Memory B cell (primary cell): ENCODE measurements at places on chromosomes 5 and 9.

DNA sequence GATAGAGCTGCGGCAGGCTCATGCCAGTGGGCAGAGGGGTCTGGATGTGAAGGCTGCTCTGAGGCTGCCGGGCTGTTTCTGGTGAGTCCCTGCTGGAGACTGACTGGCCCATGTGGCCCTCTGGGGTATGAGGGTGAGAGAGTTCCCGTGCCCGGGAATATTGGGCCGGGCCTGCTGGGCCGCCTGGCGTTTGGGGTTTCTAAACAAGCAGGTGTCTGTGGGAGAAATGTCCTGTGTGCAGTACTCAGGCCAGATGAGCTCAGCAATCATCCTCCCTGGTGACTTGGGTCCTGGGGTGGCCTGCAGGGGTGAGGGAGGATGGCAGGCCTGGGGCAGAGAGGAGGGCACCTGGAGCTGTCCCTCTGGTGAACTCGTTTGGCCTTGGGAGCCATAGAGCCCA lies 74.9 kb downstream of the MACROH2A1 start:
- no peak for DNase-seq

- DNase-seq = no peak
These were observed 657.2 kb downstream of the TLE1 start for GRCh38 chr9:81032030-81032572.

- DNase-seq = no peak
These were observed 66.9 kb downstream of the SLC44A1 start for GRCh38 chr9:105311306-105311705.

GRCh38 chr9:25677301-25678146 lies 720 bp downstream of the TUSC1 start:
- no peak for DNase-seq

DNA sequence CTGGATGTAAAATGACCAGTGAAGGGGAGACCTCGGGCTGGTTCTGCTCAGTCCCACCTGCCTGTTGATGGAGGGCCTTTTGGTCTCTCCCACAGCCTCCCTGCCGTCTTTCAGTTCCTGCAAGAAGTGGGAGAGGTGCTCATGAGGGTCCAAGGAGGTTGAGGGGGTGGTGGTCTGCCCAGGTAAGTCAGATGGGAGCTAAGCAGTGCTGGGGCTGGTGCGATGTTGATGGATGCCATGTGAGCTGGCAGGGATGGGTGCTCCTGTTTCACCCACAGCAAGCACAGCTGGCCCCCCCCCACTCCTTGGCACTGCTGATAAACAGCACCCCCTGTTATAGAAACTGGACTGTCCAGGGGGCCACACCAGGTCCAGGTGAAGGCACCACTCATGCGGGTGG lies 145.6 kb downstream of the NSG2 start:
- no peak for DNase-seq

DNA sequence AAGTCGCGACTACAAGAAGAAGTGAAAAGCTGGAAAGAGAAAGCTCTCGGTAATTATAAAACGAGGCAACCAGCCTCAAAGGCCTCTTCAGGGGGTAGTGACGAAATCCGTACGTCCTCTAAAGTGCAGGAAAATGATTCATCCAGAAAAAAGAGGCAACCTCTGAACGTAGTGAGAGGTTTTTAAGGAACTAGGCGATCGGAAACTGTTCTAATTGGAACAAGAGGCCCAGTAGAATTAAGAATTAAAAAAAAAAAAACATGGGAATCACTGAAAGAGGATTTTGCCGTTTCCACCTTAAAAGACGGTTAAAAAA lies 1.0 kb downstream of the CSNK1A1 start:
- no peak for DNase-seq

GRCh38 chr5:6760686-6761085 lies 47.5 kb downstream of the TENT4A start:
- no peak for DNase-seq

- no peak for DNase-seq
These were observed 32.4 kb downstream of the TLE1 start for GRCh38 chr9:81656871-81657337.

DNA sequence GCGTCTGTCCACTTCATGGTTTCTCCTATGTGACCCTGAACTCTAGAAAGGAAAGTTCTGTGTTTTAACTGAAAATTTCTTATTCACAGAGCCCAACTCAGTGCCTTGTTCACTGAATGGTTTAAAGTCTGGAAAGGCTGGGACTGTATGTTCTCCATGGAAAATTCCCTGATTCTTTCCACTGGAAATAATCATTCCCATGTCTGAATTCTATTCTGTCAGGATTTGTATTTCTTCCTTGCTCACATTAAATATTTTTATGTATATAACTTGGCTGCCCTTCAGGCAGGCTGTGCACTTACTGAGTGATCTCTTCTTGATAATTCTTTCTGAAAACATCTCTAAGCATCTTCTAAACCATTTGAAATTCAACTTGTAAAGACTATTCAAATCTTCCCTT lies 1126.9 kb upstream of the DMAC1 start:
- DNase-seq = no peak

DNA sequence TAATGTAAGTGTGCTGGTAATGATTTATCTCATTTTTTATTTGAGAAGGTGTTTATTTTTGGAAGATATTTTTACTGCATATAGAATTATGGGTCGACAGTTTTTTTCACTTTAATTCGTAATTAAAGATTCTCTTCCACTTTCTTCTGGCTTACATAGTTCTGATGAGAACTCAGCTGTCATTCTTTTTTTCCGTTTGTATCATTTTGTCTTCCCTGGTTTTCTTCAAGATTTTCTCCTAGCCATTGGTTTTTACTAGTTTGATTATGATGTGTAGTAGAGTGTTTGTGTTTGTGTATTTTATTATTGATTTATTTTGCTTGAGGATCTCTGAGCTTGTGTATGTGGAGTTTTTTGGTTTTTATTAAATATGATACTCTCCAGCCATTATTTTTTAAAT lies 21.7 kb downstream of the SLF1 start:
- DNase-seq = no peak

GRCh38 chr9:26813247-26813646 lies 79.4 kb downstream of the CAAP1 start:
- no peak for DNase-seq

DNA sequence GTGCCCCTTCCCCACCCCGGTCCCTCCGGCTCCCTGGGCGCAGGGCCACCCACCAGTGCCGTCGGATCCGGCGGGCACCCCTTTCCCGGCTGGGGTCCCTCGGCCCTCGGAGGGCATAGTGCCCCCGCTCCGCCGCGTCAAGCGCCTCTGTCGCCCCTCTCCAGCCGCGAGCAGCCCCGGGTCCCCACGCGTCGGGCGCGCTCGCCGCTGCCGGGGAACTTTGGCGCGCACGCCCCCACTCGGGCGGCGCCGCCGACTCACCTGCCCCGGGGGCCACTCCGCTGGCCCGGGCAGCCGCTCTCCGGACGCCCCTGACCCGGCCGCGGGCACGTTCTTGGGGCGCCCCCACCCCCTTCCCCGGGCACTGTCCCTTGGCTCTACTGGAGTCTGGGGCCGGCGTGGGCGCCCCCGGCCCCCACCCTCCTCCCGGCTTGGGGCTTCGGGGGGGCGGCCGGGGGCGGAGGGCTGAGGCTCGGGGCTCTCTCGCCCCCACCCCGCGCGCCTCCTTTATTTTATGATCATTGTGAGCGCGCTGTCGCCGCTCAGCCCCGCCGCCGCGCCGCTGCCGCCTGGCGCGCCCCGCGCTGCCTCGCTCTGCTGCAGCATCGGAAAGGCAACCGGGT lies 1.1 kb upstream of the FAM78A start:
- no peak for DNase-seq

- no peak for DNase-seq
These were observed 11.2 kb upstream of the CACFD1 start for GRCh38 chr9:133448487-133448972.

DNA sequence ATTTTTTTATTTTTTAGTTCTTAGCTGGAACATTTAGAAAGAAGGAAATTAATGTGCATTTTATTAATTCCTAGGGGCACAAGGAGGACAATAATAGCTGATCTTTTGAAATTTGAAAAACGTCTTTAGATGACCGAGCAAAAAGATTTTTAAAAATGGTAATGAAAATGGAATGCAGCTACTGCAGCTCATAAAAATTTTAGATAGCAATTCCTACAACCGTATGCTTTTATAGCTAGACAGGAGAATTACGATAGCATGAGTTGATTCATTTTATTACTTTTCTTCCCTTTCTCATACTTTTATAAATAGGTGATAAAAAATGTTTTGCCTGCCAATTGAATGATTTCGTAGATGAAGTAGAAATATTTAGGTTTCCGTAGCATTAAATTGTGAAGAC lies 13.7 kb upstream of the RUFY1 start:
- DNase-seq = no peak

GRCh38 chr9:117547904-117548303 lies 133.0 kb upstream of the ASTN2 start:
- DNase-seq = no peak

DNA sequence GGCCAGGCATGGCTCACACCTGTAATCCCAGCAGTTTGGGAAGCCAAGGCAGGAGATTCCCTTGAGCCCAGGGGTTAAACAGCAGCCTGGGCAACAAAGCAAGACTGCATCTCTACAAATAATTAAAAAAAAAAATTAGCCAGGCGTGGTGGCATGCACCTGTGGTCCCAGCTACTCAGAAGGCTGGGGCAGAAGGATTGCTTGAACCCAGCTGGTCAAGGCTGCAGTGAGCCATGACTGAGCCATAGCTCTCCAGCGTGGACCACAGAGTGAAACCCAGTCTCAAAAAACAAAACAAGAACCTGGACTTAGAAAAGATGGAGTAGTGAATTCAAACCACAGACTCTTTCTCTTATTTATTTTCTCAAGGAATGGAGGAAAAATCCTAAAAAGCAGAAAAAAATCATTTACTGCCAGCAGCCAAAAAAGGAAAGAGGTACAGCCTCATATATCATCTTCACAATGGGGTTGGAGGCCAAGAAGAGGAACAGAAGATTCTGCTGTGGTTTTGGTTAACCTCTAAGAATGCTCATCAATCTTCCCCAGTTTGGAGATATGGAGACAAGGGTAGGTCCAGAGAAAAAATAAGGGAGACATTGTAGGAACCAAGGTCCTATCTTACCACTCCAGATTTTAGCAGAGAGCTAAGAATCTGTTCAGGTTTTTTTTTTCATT lies 40.0 kb upstream of the MYO10 start:
- DNase-seq = no peak

GRCh38 chr5:53892224-53892623 lies 331.8 kb downstream of the NDUFS4 start:
- no peak for DNase-seq

DNA sequence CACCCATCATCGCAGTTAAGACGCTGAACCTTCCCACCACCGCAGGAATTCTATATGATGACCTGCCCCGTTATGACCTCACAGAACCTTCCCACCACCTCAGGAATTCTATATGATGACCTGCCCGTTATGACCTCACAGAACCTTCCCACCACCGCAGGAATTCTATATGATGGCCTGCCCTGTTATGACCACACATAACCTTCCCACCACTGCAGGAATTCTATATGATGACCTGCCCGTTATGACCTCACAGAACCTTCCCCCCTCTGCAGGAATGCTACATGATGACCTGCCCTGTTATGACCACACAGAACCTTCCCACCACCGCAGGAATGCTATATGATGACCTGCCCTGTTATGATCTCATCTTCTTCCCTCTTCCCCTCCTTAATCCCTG lies 64.3 kb downstream of the IRX1 start:
- DNase-seq = no peak

- DNase-seq = no peak
These were observed 71.0 kb downstream of the WNK2 start for GRCh38 chr9:93254806-93255493.

GRCh38 chr5:97726106-97726505 lies 543.1 kb upstream of the RIOK2 start:
- no peak for DNase-seq

DNA sequence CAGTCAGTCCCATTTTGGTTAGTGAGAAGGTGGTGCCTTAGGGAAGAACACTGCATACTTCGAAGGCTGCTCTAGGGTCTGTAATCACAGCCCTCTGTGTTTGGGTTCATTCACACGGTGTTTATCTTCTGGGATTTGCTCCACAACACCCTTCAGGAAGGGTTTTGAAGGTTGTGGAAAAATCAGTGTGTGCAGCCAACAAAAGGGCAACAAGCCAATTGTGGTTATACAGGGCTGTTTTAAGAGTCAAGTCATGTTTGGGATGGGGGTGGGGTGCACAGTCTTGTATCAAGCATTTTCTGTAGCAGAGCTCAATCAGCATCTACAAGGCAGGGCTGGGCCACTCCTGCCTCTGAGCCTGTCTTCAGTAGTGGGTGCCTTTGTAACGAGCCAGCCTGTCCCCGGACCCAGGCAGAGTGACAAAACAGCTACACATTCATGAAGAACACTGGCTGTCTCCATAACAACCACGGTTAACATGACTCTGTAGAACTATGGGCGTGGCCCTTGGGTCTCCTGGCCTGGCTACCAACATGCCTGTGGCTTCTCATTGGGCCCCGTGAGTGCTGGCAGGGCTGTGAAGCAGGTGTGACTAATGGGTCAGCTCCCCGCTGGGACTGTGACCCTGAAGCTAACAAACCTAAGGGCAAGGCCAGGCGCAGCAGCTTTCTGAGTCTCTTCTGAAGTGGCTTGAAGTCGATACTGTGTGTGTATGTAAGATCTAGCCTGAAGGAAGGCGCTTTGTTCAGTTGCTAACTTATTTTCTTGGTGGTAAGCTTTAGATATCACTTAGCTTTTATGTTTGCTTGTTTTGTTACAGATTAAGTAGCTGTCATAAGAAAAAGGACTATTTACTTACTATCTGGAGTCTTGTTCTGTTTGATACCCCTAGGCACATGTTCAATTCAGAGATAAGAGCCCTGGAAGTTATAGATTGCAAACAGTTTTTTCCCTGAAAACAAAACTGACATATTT lies 27.9 kb upstream of the GOLM1 start:
- no peak for DNase-seq

DNA sequence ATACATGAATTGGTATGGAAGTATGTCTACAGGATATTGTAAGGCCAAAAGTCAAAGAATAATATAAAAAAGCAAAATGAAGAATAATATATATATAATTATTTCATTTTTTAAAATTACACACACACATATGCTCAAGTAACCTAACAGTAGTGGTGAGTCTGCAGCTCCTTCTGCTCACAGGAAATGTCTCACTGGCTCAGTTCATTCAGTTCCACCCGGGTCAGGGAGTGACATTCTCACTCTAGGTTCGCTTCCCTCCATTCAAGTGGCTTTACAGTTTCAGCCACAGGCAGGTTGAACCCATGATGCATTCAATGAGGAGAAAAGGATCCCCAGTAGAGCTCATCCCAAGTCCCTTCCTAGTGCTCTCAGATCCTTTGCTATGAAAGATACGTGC lies 90.8 kb downstream of the SUSD1 start:
- no peak for DNase-seq
